Upper lobe of right lung (tissue), 1 donor: ENCODE measurements at places on chromosomes 16 and 17. TPM values are rescaled to one million over a fixed set of nuclear protein-coding genes. Genes with fewer than 3 reads are reported as not detected.

- H3K36me3 ChIP-seq = no peaks in the 10 kb centered on the region
- no peak for DNase-seq
- no peak overlapping the region for H3K27ac ChIP-seq
- peaks cover 12% of the 10 kb centered on the region for H3K27me3 ChIP-seq
- no peak overlapping the region for H3K4me3 ChIP-seq
Observed at GRCh38 chr16:1277151-1277598, 21.3 kb downstream of the TPSD1 start.

DNA sequence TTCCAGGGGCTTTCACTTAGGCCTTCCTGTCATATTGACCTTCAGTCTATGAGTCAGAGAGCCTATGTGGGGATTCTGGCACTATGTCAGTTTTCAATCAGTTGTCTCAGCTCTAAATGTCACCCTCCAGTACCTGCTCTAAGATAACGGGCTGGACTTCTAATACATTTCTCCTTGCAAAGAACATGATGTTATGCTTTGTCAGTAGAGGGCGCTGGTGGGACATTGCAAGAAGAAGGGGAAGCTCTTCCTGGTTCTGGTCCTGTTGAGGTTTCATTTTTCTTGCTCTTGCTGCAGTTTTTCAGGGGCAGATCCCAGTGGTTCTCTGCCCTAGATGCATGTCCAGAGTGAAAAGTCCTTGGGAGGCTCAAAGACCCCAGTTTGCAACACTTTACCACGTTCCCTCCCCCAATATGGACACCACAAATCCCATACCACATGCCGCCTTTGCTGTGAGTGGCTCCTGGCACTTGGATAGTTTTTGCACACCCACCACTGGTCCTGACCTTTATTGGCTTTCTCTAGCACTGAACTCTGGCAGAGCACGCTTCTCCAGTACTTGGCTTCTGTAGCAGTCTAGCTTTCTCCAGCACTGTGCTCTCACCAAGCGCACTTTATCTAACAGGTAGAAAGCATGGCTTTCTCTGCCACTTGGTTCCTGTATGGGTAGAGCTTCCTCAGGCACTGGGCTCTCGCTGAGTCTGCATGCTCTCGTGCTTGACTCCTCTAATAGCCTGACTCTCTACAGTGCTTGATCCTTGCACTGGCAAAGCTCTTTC, 49.0 kb downstream of the BCL7C start:
- H3K27ac ChIP-seq = peak overlapping the region; percentile 48
- H3K36me3 ChIP-seq = no peaks in the 10 kb centered on the region
- no peaks in the 10 kb centered on the region for H3K27me3 ChIP-seq
- peaks cover 6% of the 10 kb centered on the region for H3K4me1 ChIP-seq

Gene NLRP1
- 33.2 TPM for total RNA-seq

GRCh38 chr17:42178817-42179216, 2.1 kb downstream of the KCNH4 start:
- no peaks in the 10 kb centered on the region for H3K36me3 ChIP-seq
- peaks cover 29% of the 10 kb centered on the region for H3K4me1 ChIP-seq
- DNase-seq = no peak
- no peak overlapping the region for H3K27ac ChIP-seq

Gene CSF3
- total RNA-seq = 1.2 TPM

DNA sequence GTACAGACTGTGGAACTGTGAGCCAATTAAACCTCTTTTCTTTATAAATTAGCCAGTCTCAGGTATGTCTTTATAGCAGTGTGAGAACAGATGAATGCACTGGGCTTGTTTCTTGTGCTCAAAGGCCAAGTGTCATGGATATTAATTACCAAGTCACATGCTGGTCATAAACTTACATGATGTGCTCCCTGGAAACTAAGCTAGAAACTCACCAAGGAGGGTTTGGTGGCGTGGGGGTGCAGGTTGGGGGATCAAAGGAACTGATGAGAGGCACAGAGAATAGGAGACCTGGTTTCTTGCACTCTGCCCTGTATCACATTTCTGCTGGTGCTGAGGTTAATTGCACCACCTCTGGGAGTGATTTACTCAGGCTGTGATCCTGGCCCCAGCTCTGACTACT, 31.2 kb upstream of the TMC5 start:
- H3K27me3 ChIP-seq = no peaks in the 10 kb centered on the region
- DNase-seq = no peak
- H3K27ac ChIP-seq = no peak overlapping the region
- H3K4me3 ChIP-seq = no peak overlapping the region

DNA sequence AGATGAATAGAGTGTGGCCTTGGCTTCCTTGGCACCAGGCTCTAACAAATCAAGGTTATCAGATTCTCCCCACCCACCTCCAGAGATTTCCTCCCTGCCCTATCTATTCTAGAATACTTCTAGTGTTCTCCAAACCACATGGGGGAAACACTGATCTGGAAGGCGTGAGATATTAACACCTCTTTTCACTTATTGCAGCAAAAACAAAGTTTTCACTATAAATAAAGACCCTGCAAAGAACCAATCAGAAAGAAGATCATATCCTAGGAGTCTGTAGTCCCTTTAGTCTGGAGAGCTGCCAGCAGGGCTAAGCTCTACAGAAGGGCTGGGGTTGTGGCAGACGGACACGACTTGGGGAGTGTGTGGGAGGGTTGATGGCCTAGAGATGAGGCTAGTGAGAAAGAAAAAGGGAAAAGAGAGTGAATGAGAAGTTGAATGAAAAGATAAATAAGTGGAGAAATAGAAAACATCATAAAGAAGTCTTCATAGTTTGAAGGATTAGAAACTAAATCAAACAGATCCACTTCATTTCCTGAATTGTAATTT, 8.6 kb upstream of the SKAP1 start:
- H3K27ac ChIP-seq = no peak overlapping the region
- no peak overlapping the region for H3K4me3 ChIP-seq
- H3K36me3 ChIP-seq = no peaks in the 10 kb centered on the region
- peaks cover 4% of the 10 kb centered on the region for H3K4me1 ChIP-seq
- no peak for DNase-seq

Gene TBC1D26
- not detected for total RNA-seq

DNA sequence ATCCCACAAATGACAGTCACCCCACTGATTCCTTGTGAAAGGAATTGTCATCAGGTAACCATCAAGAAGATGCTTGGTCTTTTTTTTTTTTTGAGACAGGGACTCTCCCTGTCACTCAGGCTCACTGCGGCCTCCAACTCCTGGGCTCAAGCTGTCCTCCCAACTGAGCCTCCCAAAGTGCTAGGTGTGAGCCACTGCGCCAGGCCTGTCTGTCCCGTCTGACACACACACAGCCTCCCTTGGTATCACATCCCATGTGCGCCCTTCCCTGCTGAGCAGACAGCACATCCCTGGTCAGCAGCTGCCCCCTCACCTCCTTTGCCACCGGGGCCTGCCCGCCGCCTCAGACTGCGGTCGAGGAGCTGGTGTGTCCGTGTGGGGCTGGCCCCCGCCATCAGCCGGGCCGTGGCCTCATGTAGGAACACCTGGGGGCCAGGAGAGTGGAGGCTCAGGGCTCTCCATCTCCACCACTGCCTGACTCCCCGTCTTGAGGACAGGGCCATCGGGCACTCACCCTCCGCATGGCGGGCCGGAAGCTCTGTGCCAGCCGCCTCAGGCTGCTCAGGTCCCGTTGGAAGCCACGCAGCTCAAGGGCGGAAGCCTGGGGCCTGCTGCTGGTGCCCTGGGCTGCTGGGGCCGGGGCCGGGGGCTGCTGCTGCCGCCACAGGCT, 23.6 kb downstream of the SREBF1 start:
- peaks cover 7% of the 10 kb centered on the region for H3K4me1 ChIP-seq
- H3K4me3 ChIP-seq = no peak overlapping the region
- H3K36me3 ChIP-seq = peaks cover 51% of the 10 kb centered on the region

- H3K4me3 ChIP-seq = no peak overlapping the region
- no peak for DNase-seq
- peaks cover 4% of the 10 kb centered on the region for H3K27me3 ChIP-seq
- H3K4me1 ChIP-seq = peaks cover 48% of the 10 kb centered on the region
Observed at GRCh38 chr17:81428121-81428515, 32.9 kb downstream of the BAHCC1 start.

Gene CNGB1
- not detected for total RNA-seq

DNA sequence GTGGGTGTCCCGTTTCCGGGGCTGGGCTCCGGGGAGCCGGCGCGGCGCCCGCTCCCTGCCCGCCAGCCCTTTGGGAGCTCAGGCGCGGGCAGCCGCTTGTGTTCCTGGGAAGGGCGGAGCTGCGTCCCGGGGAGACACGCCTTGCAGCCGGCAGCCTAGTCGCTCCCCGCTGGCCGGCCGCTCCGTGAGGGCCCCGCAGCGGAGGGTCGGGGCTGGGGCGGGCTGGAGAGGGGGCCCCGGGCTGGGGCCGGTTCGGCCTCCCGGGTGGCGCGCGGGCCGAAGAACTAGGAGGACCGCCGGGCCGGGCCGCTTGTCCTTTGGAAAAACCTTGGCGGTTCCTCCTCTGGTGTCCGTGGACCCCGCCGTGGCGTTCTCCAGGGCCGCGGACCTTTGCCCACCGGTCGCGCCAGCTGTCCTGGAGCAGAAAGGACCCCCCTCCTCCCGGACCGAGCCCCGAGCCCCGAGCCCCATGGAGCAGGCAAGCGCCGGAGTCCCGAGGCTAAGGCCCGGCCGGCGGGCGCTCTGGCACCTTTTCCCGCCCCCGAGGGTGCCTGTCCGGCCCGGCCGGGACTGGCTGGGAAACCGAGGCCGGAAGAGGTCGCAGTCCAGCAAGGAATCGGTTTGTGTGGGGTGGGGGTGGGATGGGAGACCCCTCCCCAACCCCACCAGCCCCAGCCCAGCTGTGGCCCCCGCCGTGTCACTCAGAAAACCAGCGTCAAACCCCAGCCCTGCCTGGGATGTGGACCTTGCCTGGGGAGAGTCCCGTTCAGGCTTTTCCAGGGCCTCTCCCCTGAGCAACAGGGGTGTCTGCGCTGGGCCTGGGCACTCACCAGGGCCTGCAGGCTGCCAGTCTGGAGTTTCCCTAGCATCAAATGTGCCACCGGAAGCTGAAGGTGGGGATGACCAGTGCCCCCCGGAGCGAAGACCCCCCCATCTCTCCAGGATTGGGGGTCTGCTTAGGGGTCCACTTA, 6.8 kb upstream of the TBC1D3B start:
- no peaks in the 10 kb centered on the region for H3K36me3 ChIP-seq
- H3K27ac ChIP-seq = peak overlapping the region; percentile 76
- H3K27me3 ChIP-seq = no peaks in the 10 kb centered on the region
- H3K4me1 ChIP-seq = peaks cover 6% of the 10 kb centered on the region

DNA sequence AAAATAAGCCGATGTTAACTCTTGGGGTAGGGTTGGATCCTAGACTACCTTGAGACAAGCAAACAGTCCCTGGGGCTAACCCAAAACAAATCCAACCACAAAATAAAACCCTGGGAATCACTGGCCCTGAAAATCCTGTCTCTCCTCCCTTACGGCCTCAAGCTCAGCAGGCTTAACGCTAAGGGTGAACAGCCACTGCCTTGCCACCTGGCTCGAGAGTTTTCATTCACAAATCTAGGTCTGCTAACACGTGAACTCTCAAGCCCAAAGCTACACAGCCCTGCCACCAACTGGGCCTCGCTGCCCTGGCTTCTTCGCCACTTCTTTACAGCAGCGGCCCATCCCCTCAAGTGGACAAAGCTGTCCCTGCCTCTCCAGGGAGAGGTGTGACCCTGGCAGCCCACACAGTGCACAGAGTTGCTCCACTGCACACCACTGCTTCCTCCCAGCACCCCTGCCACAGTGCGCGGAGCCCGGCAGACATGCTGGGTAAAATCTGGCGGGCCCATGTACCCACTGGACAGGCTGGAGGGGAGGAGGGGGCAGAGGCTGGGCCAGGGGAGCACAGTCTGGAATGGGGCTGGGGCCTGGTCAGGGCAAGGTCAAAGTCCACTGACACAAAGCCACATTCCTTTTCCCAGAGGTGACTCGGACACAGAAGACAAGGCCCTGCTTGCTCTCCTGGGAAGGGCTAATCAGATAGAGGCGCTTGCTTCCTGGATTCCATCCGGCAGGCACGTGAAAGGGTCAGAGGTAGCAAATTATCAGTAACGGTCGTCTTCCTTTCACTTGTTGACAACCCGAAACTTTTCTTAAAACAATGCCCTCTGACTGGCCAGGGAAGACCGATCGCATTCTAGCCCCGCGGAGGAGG, 996 bp downstream of the PCYT2 start:
- peak overlapping the region; percentile 85 for H3K4me3 ChIP-seq
- peaks cover 13% of the 10 kb centered on the region for H3K4me1 ChIP-seq
- no peaks in the 10 kb centered on the region for H3K27me3 ChIP-seq
- peaks cover 46% of the 10 kb centered on the region for H3K36me3 ChIP-seq
- no peak for DNase-seq
- peak overlapping the region; percentile 60 for H3K27ac ChIP-seq

- no peaks in the 10 kb centered on the region for H3K36me3 ChIP-seq
- H3K4me1 ChIP-seq = peaks cover 14% of the 10 kb centered on the region
- H3K27me3 ChIP-seq = no peaks in the 10 kb centered on the region
- H3K4me3 ChIP-seq = no peak overlapping the region
- no peak overlapping the region for H3K27ac ChIP-seq
- DNase-seq = no peak
Observed at GRCh38 chr17:80099291-80100034, 1.9 kb upstream of the GAA start.

Gene DNAI2
- total RNA-seq = not detected

GRCh38 chr16:13926464-13926863, 6.5 kb downstream of the ERCC4 start:
- no peak overlapping the region for H3K4me3 ChIP-seq
- no peak overlapping the region for H3K27ac ChIP-seq

Gene ENPP7
- total RNA-seq = not detected

Gene NPIPB2
- 6.3 TPM for total RNA-seq

GRCh38 chr16:86077243-86077940, 178.4 kb downstream of the IRF8 start:
- H3K27ac ChIP-seq = no peak overlapping the region
- H3K36me3 ChIP-seq = no peaks in the 10 kb centered on the region
- no peak overlapping the region for H3K4me3 ChIP-seq
- peaks cover 3% of the 10 kb centered on the region for H3K4me1 ChIP-seq
- DNase-seq = peak; percentile 25

- DNase-seq = no peak
- no peak overlapping the region for H3K4me3 ChIP-seq
- peaks cover 21% of the 10 kb centered on the region for H3K36me3 ChIP-seq
- H3K27me3 ChIP-seq = no peaks in the 10 kb centered on the region
Observed at GRCh38 chr17:50107790-50108414, 12.8 kb downstream of the PDK2 start.

- H3K27ac ChIP-seq = no peak overlapping the region
- H3K27me3 ChIP-seq = no peaks in the 10 kb centered on the region
- no peaks in the 10 kb centered on the region for H3K4me1 ChIP-seq
Observed at GRCh38 chr16:53886482-53887378, 182.8 kb downstream of the FTO start.

Gene KRT27
- 0.55 TPM for total RNA-seq

GRCh38 chr16:85046931-85047866, 19.6 kb downstream of the KIAA0513 start:
- no peaks in the 10 kb centered on the region for H3K36me3 ChIP-seq
- peaks cover 23% of the 10 kb centered on the region for H3K4me1 ChIP-seq
- H3K27ac ChIP-seq = no peak overlapping the region

GRCh38 chr16:4655801-4656200, 31.2 kb downstream of the MGRN1 start:
- no peaks in the 10 kb centered on the region for H3K27me3 ChIP-seq
- peaks cover 78% of the 10 kb centered on the region for H3K36me3 ChIP-seq
- peak overlapping the region; percentile 77 for H3K27ac ChIP-seq

Gene C17orf113
- 0.72 TPM for total RNA-seq
